ENCODE measurements at places on chromosomes 3 and 15.

DNA sequence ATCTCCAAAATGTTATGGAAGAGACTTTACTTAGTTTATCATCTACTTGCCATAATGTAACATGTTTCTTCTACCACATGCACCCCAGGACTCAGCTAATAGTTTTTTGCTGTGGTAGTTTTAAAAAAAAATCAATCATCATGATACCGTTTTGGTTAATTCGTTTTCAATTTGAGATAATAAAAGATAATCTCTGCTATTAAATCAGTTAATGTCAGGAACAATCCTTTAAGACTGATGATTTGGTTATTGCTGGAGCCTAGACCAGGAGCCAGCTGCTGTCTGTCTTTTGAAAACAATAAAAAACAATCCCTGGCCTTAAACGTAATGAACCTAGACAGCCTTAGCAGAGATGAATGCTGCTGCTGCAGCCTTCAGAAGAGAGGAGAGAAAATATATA, 403.7 kb downstream of the OXSM start:
- DNase-seq: no peak

GRCh38 chr3:89179355-89180001, 72.1 kb downstream of the EPHA3 start:
- DNase-seq: no peak

- DNase-seq: no peak
Measured at GRCh38 chr15:68413363-68414205, 18.4 kb downstream of the ITGA11 start.

- DNase-seq: peak; percentile 20
Measured at GRCh38 chr15:37586011-37586583, 348.3 kb upstream of the TMCO5A start.

DNA sequence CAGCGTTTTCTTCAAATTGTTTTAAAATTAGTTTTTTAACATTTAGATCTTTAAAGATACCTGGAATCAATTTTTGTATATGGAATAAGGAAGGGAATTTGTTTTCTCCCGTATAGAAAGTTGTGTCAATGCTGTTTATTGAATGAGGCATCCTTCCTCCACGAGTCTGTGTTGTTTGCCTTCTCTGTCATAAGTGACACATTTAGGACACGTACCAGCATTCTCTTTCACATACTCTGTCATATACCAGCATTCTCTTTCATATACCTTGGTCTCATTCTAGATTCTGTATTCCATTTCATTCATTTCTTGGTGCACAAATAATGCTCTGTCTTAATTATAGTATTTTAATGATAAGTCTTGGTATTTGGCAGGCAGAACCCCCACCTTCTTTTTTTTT, 10.3 kb downstream of the ATP11B start:
- DNase-seq: no peak

DNA sequence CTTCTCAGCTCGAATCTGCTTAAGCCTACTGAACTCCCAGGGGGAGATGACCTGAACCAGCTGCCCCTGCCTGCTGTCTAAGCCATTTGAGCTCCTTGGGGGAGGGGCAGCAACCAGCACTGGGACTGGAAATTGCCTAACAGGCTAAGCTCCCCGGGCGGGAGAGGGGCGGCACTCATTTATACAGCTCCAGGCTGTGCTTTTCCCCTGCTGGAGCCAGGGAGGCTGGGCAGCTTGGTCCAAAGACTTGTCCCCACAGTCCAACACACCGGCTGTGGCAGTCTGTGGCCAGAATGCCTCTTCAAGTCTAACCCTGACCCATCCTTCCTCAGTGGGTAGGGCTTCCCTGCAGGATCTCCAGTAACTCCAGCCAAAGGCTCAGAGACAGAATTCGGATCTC, 1241.5 kb downstream of the ROBO2 start:
- no peak for DNase-seq

DNA sequence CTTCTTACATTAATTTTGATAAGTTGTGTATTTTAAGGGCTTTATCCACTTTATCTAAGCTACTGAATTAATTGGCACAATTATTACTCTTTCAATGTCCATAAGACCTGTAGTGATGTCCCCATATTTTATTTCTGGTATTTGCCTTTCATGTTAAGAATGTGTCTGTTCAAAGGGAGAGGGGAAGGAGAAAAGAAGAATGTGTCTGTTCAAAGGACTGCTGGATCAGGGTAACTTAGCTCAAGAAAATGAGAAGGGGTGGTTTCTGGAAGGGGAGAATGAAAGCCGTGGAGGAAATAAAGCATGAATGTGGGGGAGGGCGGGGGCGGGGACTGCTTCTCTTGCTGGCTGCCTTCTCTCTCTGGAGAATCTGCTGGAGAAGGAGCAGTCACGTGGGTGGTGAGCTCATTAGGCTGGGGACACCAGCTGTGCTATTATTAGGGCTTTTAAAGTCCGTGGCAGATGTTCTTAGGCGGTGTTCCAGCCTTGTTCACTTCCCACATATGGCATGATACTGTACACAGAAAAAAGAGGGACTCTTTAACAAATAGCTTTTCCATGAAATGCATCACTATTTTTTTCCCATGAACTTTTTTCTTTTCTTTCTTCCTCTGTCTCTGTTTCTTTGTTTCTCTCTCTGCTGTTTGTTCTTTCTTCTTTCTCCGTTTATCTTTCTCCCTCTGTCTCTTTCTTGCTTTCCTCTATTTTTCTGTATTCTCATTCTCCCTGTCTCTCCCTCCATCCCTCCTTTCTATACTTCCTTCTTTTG, 63.7 kb upstream of the ULK4 start:
- peak; percentile 89 for DNase-seq

- DNase-seq: no peak
Measured at GRCh38 chr3:198088421-198088955, 128.5 kb downstream of the LMLN start.

DNA sequence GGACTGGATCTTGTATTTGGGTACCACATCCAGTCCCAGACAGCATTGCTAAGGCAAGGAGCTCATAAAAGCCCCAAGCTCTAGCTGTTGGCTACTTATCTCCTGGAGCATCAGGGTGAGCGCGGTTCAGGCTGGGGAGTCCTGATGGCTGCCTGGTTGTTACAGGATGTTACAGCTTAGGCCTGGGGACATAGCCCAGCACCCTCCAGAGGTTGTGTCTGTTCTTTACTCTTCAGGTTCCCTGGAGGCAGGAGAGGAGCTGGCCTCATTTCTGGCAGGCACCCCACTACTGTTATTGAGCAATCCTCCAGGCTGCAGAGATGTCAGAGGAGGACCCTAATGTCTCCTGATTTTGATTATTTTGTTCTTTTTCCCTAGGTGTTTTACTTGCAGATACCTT, 26.6 kb downstream of the APBA2 start:
- DNase-seq: no peak

- no peak for DNase-seq
Measured at GRCh38 chr15:99993262-99993661, 260.0 kb upstream of the LYSMD4 start.

DNA sequence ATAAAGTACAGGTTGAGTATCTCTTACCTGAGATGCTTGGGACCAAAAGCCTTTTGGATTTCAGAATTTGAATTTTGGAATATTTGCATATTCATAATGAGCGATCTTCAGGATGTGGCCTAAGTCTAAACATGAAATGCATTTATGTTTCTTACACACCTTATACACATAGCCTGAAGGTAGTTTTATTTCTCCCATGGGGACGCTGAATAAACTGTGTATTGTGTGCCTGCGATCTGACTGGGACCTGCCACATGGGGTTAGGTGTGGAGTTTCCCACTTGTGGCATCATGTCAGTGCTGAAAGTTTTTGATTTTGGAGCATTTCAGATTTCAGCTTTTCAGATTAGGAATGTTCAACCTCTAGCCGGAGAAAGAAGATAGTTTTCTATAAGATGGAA, 35.5 kb downstream of the UBE2E2 start:
- DNase-seq: no peak

DNA sequence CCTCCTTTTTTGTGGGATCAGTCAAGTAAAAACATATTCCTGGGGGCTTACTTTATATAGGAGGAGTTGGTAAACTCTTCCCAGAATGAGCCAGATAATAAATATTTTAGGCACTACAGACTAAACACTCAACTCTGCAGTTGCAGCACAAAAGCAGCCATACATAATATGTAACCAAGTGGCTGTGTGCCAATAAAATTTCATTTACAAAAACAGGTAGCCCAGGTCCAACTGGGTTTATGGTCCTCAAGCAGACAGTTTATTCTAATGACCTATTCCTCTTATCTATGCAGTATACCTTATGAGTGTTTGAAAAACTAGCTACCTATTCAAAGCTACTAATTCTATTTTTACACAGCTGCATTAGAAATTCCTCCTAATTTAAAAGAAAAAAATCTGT, 61.8 kb downstream of the FAIM start:
- DNase-seq: no peak

Measured in GM04503 (cell line).